ENCODE measurements at places on chromosomes 7 and 10.

GRCh38 chr10:19928936-19929335, 112.7 kb downstream of the PLXDC2 start:
- DNase-seq: no peak

GRCh38 chr10:3213208-3213607, 40.6 kb upstream of the PITRM1 start:
- DNase-seq: no peak

DNA sequence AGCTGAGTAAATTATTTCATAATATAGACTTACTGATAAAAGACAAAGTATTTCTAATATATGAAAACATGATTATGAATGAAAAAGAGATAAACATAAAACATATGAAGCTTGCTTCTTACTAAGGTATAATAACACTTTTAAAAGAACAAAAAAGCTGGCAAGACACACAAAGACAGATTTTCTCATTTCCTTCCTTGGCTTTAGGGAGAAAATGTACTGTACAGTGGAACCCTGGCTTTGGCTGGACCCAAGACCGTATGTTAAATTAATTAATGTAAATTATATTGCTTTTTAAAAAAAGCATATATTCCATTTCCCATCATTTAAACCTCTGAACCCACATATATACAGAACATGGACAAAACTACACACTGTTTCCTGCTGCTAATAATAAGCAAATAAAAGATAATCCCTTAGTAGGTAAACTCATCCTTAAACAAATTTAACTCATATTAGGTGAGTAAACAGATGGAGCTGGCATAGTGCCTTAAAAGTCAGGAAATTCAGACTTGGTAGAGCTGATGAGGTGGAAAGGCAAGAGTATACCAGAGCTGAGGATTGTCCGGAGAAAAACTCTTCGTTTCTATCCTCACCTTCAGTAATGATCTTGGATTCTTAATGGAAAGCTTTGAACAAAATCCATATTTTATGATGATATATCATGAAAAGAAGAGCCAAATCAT, 1016.4 kb upstream of the KCND2 start:
- DNase-seq: no peak

GRCh38 chr7:56256108-56256507, 139.9 kb upstream of the NUPR2 start:
- DNase-seq: no peak

GRCh38 chr7:23115991-23116390, 10.4 kb downstream of the KLHL7 start:
- no peak for DNase-seq

GRCh38 chr10:28913436-28914237, 236.3 kb downstream of the BAMBI start:
- no peak for DNase-seq

DNA sequence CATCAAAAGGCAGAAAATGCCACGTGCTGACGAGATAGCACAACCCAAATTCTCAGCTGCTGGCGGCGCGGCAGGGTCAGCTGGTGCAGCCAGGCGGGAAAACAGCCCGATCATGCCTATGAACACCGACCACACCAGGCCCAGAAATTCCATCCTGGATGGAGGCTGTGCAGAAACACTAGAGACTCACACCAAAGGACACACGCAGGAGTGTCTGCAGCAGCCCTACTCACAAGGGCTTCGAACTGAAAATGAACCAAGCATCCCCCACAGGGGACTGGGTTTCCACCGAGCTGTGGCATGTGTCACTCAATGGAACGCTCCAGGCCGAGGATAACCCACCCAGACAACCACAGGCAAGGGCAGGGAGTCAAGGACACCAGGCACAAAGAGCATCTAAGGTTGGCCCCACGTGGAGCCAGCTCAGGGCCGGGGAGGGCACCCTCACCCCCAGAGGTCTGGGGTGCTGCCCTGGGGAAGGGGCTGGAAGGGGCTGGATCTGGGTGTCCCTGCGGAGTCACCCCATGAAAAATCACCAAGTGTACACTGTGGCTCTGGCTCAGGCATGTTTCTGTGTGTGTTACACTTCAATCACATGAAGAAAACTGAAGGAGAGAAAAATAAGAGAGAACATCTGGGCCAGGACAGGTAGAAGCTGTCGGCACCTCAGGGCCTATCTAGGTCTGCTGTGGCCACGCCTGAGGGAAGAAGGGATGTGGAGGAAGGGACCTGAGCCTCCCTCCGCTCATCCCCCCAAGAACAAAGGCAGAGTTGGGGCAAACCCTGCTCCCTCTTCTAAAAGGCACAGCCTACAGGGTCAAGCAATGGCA, 33.0 kb downstream of the RASGEF1A start:
- no peak for DNase-seq

- no peak for DNase-seq
Measured at GRCh38 chr7:127738859-127739258, 86.9 kb downstream of the SND1 start.

- DNase-seq: peak; percentile 7
Measured at GRCh38 chr7:150317748-150318444, 5.3 kb upstream of the LRRC61 start.

DNA sequence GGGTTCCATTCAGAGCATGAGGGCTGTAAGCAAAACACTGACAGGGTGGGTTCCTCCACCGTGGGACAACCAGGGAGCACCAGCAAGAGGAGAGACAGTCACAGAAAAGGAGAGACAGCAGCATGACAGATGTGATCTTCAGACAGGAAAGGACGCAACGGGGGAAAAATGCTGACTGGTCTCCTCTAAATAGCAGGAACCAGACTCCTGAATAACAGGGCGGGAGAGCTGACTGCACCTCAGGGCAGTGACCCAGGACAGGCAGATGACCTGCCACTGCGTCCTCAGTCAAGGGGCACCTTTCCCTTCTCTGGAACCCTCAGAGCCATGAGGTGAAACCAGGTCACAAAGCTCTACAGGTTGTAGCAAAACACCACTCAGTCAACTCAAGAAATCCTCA, 37.0 kb downstream of the CDCA7L start:
- no peak for DNase-seq

DNA sequence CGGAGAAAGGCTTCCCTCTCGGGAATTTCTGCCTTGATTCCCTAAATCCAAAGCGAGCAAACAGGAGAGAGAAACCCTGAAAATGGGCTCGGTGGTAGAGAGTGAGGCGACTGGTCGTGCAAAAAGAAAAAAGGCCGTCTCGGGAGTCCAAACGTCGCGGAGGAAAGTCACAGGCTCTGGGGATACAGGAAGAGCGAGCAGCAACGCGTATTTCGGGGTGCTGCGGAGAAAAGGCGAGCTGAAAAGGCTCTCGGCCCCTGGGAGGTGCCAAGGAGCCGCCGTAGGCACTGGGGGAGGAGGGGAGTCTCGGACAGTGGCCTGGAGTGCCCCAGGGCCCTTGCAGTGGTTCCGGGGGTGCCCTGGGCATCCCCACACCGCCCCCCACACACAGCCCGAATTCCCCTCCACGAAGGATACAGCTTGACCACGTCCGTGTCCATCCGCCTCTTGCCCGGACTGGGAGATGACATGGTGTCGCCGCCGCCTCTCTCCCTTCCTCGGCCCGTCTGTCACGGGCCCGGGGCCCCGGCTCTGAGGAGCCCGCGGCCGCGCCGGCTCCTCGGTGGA, 591 bp downstream of the UBE2H start:
- DNase-seq: peak; percentile 43

DNA sequence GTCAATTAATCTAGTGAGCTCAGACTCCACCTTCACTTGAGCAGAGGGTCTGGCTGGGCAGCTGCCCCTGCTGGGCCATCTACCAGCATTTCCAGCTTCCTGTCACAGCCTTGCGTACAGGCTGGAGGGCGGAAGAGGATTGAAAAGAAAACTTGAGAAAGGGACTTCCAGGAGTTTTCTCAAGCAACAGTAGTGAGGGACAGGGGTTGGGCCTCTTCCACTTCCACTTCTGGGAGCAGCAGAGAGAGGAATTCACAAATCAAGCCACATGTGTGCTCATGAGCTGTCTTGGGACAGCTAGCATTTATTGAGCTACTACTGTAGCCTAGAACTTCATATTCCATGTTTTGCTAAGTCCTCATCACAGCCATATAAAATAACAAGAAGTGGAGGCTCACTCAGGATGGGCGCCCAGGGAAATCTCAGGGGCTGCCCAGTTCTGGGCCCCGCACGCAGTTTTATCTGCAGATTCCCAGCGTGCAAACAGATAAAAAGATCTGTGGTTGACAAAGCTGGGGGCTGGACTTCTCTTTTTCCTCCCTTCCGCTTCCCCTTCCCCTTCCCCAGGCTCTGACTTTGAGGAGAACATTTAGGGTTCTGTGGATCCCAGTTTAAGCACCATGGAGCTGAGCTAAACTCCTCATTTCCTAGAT, 135.8 kb downstream of the RGS10 start:
- DNase-seq: no peak

DNA sequence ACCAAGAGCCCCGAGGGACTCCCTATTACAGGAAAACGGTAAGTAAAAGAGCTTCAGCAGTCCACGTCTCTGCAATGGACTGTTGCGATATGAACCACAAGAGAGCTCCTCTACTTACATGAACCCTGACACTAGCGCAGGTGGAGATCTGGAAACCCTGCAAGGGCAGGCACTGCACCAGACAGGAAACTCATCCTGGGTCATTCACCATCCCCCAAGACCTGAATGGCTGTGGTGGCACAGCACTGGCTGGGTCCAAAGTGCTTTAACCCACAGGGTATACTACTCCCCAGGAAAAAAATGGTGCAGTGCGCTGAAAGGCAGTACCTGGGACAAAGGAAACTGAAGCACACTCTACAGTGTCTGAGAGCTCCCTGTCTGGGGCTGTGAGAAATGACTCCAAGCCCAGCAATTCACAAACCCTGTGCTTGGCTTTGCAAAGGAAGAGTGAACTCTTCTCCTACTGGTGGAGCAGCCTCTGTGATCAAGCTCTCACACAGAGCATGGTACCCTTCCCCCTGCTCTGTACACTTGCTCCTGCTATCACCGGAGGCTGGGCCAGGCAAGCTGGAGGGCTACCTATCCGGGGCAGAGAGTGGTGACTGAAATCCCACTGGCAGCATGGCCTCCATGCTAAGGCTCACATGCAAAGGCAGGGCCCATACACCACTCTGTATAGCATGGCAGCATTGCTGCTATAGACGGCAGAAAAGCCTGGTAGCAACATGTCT, 44.9 kb downstream of the HIBADH start:
- DNase-seq: no peak

- DNase-seq: no peak
Measured at GRCh38 chr7:155373359-155374273, 75.9 kb downstream of the INSIG1 start.

DNA sequence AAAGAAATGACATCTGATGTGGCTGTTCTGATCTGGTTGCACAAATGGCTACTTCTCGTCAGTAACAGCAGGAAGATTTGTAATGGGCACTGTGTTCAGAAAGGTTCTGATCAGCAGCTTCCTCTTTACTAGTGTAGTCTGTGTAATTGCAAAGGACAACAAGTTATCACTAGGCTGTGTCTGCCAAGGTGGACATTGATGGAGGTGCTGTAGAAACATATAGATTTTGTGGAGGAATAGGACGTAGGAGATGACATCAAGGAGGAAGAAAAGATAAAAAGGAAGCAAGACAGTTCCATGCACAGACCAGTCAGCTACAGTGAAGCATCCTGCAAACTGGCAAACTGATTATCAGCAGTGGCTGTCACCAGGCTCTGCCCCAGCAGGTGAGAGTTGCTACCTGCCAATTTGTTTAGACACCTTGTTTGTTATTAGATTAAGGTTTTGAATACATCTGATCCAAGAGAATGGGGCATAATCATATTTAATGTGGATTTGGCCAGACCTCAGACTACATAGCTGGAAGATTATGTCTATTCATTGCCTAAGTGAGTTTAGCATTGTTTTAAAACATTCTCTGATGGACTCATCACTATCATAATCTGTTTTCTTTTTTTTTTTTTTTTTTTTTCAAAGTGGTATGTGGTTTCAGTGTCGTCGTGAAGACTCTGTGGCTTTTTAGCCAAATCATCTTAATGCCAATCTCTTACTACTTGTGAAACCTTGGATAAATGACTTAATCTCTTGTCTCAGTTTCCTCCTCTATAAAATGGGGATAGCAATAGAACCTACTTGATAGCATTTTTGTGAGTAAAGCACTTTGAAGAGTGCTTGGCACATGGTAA, 417.9 kb upstream of the LRGUK start:
- DNase-seq: no peak

- DNase-seq: peak; percentile 59
Measured at GRCh38 chr10:31101123-31101522, 69.5 kb upstream of the ZNF438 start.
